ENCODE measurements at places on chromosomes 2 and 18.
A peak's percentile ranks its signal among the peaks of the same experiment; 100 is the strongest.

DNA sequence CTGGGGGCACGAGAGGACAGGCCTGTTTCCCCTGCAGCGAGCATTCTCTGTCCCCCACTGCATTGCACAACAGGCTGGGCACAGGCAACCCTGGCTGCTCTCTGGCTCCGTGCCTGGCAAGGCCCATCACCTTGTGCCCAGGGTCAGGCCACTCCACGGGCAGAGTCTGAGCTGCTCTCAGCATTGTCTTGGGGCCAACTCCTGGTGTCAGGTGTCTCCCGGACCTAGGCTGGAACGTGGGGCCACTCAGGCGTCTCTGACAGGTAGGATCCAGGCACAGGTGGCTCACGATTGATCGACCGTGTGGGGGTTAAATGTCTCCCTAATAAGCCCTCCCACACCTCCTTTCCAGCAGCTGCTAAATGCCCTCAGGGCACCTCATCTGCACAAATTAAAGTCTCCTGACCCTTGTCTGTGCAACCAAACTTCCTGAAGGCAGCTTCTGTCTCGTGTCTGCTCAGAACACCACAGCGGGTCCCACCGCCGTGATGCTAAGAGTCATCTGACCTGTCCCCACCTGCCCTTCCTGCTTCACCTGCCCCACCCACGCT is 66.6 kb upstream of the GPC1 start:
- DNase-seq = no peak

DNA sequence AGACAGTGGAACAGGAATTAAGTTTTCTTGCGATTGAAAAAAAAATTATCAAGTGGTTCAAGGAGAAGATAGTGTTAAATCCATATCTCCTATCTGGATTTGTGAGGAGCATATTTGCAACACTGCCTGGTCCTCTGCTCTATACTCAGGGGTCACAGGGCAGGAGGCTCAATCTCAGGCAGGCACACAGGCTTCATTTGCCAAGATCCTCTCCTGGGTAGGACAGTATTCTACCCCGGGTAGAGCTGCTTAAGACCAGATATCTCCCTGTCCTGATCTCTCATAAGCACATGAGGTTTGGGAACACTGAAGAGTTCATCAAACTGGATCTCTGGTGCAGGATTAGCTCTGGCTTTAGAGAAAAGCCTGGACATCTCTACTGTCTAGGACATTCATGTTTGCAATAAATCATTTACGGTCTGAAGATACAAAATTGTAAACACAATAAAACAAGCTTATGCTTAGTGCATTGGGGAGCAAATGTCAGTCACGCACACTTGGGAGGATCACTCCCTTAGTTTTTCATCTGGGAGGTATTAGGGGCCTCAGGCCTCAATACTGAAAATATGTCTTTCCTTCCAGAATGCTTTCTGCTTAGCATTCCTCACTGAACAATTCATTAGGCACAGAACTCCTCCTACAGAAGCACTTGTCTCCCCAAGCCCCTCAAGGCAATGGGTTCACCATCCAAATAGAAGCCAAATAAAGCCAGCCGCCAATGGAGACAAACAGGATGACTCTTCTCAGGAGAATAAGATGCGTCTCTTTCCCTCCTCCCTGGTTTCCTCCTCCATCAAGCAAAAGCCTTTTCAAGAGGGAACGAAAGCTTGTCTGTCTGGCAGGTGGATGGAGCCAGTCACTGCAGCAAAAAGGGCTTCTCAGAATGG is 34.1 kb upstream of the LCLAT1 start:
- no peak for DNase-seq

GRCh38 chr2:150569761-150570160 is 82.3 kb upstream of the RND3 start:
- DNase-seq = no peak

DNA sequence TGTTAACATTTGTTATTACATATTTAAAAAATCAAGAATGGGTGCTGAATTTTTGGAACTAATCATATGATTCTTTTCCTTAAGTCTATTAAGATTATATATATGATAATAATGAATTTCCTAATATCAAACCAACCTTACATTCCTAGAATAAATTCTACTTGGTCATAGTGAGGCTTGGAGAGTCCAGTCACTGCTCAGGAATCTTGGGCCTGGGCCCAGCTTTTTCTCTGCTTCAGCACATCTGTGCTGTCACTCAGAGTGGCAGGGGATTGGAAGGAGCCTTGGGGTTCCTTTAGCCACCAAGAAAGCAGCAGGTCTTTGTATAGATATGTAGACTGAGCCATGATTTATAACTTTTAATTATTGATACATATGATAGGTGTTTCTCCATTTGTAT is 19.9 kb upstream of the ZAP70 start:
- no peak for DNase-seq

- DNase-seq = no peak
Observed at GRCh38 chr2:79960519-79960918, 344.0 kb downstream of the LRRTM1 start.

- no peak for DNase-seq
Observed at GRCh38 chr18:11495441-11495840, 114.0 kb upstream of the SLC35G4 start.

- DNase-seq = no peak
Observed at GRCh38 chr2:84906108-84906899, 848 bp downstream of the TMSB10 start.

GRCh38 chr18:13036622-13037320 is 45.6 kb downstream of the CEP192 start:
- DNase-seq = no peak

DNA sequence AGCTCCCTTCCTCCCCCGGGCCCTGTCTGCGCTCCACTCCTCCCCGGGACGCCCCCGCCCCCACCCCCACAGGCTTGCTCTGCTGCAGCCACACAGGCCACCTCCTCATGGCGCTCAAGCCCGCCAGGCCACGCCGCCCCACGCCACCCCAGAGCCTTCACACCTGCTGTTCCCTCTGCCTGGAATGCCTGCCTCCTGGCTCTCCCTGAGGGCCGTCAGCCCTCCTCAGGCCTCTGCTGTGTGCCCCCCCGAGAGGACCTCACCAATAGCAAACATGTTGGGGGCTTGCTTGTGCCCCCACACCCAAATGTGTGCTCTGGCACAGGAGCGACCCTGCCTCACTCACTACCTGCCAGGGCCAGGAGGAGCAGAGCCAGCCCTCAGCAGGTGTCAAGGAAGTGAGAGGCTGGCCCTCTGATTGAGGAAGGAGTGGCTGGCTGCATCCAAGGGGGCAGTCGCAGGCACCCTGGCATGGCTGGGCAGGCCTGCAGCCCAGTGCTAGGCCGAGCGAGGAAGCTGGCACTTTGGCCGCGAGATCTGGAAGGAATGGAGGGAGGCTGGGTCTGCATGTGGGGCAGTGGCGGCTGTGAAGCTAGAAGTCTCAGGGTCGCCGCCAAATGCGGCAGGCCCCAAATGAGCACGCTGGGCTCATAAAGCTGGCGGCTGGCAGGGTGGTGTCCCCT is 86.5 kb downstream of the INHBB start:
- DNase-seq = no peak

- no peak for DNase-seq
Observed at GRCh38 chr18:11521853-11522252, 87.5 kb upstream of the SLC35G4 start.

DNA sequence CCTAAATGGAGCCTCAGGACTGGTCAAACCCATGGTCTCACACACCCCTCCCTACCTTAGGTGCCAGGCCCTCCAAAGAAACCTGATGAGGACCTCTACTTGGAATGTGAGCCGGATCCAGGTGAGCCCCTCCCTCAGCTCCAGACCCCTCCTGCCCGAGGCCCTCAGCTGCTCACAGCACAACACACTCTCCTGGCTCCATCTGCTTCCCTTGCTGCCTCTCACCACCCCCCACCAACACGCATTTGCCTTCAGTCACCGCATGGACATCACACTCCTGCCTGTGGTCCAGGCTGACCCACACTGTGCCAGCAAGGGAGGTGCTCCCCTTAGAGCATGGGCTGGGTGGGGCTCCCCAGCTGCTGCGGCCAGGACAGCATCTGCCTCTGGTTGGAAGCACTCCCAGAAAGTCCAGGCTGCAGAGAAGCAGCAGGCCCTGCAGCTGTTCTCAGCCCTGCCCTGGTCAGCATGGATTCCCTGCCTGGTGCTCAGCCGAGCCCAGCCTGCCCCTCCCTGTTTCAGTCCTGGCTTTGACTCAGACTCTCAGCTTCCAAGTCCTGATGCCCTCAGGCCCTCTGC is 15.1 kb downstream of the SH2D6 start:
- DNase-seq = peak; percentile 21

GRCh38 chr2:231928481-231928880 is 2.3 kb upstream of the NPPC start:
- DNase-seq = no peak

- DNase-seq = no peak
Observed at GRCh38 chr2:10028988-10029874, 14.1 kb upstream of the KLF11 start.

DNA sequence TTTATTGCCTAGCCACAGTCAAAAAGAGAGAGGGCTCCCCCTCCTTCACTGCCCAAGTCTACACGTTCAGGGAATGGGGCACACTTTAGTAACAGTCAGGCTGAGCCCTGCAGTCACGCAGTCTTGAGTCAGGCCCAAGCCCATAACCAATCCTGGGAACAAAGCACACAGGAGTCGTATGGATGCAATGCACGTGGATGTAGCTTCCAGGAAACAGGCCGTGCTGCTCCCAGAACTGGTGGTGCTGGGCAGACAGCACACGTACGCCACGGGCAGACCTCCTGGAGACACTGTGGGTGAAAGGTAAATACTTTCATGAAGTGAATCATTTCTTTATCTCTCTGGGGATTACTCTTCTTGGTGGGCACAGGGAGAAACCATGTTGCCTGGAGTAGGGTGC is 30.0 kb upstream of the MBP start:
- DNase-seq = no peak

GRCh38 chr2:151299920-151300539 is 10.6 kb upstream of the NMI start:
- DNase-seq = no peak

- DNase-seq = no peak
Observed at GRCh38 chr2:190511104-190511503, 23.4 kb downstream of the NEMP2 start.

Data from GOT3 (cell line).